ENCODE measurements at places on chromosomes 1 and 21.

DNA sequence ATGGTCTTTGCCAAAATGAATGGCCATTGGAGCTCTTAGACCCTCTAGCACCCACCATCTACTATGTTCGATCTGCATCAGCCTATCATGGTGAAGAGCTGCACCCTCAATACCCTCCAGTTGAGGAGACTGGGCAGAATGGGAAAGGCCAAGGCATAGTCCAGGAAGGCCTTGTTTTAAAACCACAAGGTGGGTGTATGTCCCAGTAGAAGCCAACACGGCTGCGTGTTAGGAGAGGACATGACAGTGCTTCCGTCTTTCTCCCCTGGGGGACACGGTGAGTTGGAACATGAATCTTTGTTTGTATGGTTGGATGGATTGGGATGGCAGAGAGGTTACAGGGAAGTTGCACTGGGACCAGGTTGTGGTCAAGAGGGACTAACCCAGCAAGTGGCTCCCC, 18.6 kb upstream of the SH3D21 start:
- no peak for DNase-seq

GRCh38 chr21:44614961-44615391, 3.1 kb downstream of the KRTAP10-8 start:
- no peak for DNase-seq

DNA sequence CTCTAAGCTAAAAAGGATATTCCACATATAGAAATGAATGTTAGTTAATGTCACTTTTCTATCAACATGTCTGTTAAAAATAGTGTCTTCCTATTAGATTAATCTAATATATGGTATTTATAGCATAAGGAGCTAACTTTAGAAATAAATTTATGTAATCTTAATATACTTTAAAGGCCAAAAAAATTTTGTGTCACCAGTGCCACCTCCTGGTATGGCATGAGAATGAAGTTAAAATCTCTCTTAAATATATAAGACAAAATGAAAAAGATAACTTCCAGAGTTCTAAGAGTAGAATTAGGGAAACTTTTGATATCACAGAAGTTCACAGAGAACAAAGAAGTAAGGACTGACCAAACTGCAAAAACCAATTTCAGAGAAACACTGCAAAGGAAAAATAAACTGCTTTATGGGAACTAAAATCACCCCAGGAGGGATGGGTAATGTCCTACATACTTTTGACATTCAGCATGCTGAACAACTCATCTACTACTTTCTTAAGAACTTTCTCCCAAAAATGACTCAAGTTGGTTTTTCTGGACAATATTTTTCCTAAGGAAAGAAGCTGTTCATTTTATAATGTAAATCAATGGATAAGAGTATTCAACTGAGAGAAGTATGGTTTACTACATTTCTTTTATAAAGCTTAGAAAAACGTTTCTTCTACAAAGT, 82.8 kb downstream of the TRIM33 start:
- no peak for DNase-seq

DNA sequence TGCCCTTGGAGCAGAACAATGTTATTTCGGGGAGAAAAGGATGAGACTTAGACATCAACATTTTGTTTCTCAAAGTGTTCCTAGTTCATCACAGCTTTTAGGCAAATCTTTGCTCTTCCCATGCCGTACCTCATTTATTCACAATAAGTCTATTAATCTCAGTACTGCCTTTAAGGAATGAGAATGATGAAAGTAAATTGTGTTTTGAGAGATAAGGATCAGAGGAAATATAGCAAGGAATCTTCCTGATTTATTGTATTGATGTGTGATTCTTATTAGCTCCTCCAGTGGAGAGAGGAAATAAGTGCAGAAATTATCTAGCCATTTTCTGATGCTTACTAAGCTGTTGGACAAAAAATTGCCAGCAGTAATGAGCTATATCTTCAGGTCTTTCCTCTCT, 2.0 kb downstream of the POLR3C start:
- DNase-seq: no peak

DNA sequence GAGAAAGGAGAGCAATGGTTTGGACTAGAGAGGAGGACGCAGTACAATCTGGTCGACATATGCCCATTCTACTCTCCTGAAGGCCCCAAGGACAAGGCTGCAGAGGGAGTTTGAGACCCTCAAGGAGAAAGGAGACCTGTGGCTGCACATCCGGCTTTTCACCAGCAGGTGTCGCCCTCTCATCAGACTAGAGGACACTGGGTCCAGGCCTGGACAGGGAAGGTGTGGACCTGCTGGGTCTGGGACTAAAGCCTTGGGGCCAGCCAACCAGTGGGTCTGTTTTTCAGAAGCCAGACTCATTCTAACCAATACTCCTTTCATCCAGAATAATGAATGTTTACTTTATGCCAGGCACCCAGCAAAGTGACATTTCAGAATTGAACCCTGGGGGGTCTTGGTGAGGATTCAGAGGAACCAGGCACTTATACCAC, 5.0 kb downstream of the SRARP start:
- peak; percentile 60 for DNase-seq

DNA sequence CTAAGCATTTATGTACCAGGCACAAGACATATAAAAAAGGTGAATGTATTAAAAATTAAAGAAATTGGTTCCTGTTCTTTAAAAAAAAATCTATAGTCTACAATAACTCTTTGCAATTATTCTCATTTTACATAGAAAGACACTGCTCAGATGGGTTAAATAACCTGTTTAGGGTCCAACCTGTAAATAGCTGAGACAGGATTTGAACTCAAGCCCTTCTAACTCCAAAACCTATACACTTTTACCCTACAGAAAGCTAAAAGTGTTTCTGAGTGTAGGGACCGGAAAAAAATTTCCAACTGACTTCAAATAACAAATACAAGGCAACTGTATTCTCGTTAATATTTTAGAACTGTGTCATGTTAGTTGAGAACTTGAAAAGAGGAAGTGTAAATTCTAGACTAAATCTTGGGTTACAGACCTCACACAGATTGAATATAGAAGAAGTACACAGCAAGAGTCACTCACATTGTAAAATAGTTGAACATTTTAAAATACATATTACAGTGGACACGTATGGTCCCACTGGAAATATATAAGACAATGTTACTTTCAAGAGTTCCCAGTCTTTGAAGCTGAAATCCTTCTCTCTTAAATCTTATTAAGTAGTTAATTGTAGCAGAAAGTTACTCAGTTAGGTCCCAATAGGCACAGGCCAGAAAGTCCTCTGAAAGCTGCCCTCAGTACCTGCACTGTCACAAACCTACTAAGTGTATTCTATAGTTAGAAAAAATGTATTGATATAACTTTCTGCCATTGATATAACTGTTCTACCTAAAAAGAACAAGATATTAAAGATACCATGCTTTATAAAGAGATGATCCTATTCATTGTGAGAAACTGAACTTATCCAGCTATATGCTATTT, 7.3 kb downstream of the EDEM3 start:
- no peak for DNase-seq

DNA sequence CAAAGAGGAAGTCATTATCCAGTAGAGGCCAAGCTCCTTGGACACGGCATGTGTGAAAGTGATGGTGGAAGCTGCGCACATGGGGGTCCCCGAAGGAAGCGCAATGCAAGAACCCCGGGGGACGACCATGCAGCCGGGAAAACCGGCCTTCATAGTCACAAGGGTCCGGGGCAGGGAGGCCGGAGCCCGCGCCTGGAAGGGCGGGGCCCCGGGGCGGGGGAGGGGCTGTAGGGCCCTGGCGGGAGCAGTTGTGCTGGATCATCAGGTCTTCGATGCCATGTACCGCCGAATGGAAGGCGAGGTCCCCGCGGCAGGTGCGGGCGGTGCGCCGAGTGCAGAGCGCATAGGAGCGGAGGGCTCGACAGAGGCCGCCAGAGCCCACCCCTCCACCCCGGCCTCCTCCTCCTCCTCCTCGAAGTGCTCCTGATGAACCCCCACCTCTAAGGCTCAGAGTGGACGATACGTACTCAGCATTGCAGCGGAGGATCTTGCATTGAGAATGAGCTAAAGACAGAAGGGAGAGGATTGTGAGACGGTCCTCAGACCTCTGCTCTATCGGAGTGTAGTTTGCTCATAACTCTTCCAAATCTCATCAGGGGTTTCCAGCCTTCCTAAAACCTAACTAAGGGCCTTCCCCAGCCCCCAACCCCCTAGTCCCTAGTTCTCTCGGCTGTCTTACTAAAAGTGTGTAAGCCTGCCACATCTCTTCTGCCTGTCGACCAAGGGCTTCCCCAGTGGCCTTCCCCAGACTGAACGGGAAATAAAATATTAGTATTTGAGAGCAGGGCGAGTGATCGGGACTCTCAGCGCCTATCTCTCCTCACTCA, 2.1 kb downstream of the HJV start:
- no peak for DNase-seq

DNA sequence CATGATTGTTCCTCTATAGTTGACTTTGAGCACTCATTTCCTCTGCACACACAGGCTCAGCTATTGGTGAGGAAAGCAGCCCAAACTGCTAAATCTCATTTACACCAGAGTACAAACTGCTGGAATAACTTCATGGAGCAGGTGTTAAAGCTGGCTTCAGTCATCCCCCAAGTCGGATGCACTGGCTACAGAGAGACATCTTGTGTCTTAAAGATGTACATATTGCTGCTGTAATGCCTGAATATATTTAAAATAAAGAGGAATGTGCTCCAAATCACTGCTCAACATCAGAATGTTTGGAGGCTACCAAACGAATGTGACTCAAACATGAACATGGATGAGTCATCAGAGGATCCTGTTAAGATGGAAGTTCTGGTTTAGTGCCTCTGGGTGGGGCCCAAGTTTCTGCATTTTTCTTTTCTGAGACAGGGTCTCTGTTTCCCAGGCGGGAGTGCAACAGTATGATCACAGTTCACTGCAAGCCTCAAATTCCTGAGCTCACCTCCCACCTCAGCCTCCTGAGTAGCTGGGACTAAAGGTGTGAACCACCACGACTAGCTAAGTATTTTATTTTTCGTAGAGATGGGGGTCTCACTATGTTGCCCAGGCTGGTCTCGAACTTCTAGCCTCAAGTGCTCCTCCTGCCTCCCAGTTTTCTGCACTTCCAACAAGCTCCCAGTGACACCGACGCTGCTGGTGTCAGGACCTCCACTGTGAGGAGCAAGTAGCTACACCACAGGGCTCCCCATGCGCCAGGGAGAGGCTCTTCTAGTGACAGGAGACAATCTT, 79.0 kb upstream of the KRTAP19-8 start:
- DNase-seq: no peak

- no peak for DNase-seq
These were observed 13.7 kb downstream of the FGR start for GRCh38 chr1:27621051-27621920.

DNA sequence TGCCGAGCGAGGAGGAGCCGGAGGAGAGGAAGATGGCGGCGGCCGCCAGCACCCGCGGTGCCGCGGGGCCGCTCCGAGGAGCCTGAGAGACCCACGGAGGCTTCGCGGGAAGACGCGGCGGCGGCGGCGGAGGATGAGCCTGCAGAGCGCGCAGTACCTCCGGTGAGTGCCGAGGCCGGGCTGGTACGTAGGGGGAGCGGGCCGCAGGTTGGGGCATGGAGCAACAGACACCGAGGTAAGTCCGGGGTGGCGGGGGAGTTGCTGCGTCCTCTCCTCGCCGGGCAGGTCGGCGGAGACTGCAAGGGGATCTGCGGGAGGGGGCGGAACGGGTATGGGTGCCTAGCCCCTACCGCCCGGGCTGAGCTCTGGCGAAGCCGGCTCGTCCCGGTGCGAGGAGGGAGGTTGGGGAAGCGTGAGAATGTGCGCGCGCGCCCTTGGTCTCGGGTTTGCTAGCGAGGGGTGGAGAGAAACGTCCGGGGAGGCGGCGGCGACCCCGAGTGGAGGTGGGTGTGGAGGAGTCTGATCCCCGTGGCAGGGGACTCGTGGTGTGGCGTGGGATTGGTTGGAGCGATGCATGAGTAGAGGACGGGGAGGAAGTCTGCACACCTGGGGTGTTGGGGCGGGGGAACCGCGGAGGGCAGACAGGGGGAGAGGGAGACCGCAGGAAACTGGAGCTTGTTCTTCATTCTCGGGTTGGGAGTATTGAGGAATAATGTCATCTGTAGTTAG, at the start of gene SMG7:
Gene SMG7, plus strand, starts transcription at position 12 of the 729 bp plus-strand sequence. Its CDS starts 122 bp downstream, at position 134.
- DNase-seq: peak; percentile 25

- DNase-seq: no peak
These were observed 230.5 kb upstream of the CAMK1G start for GRCh38 chr1:209353053-209353452.

DNA sequence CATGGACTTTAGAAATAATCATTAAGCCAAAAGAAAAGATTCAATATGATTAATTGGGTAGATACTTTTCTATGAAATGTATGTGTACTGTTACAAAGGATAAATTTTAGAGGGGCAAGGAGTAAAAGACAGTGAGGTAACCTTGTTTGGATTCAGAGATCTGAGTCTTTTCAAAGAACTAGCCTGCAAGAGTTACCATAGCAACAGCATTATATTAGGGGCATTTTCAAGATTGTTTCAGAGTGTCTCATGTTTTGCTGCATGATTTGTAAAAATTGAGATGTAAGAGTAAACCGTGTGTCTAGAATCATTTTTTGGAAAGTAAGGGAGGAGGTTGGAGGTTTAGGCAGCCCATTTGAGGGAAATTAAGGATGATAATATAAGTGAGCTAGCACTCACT, 70.6 kb upstream of the KIAA1614 start:
- DNase-seq: no peak

DNA sequence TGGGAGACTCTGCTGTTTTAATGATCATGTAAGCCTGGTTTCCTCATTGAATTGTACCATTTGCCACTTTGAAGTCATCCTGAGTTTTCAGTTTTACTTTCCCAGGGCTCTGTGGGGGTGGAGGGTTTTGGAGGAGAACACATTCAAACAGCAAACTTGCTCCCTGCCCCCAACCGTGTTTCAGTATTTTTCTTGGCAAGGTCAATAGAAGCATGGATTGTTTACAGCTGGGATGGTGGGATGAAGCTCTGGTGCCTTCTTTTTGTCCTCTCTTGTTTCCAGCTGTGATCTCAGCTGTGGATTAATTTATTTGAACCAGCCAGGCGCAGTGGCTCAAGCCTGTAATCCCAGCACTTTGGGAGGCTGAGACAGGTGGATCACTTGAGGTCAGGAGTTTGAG, 54.3 kb upstream of the SERBP1 start:
- DNase-seq: no peak

DNA sequence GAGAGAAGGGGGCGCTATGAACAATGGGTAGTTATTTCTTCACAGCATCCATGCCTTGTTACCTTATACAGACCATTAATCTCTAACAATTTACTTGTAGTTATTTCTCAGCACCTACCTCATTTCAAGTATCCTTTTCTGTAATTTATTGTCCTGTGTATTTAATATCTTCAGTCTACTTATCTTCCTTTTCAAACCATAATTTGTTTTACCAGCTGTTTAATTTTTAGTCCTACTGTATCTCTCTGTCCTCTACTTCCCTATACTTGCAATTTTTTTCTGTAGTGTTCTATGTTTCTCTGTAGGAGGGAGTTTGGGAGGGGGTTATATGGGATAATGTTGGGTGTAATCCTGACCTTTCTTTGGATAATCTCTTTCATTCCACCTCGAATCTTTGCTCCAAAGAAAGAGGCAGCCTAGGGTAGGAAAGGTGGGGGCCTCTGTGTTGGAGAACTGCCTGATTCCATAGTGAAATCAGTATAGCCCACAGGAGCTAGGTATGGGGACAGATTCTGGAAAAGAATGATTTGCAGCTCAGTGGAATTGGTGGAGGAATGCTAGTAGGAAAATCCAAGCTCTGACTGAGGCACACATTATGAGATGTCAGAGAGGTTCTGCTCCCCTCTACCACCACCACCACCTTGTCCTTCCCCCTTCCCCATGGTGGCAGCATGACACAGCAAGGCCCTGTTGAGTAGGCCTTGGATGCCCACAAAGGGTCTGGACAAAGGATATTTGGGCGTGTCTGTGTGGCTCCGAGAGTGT, 642 bp downstream of the MLLT11 start:
- no peak for DNase-seq

- no peak for DNase-seq
These were observed 2.5 kb downstream of the MX2 start for GRCh38 chr21:41364308-41364707.
